Calu3 (cell line): ENCODE measurements at places on chromosomes 12 and 14. TPM values are rescaled to one million over a fixed set of nuclear protein-coding genes. Genes with fewer than 3 reads are reported as not detected.

The AKAP6 gene
- total RNA-seq = 2.2 and 2.8 TPM in 2 replicates

The CSAD gene
- 12.2 and 24.0 TPM in 2 replicates for total RNA-seq

The GPR137C gene
- total RNA-seq = 2.0 and 2.3 TPM in 2 replicates

- H3K27me3 ChIP-seq = peaks cover 27% of the 10 kb centered on the region
- H3K4me1 ChIP-seq = no peaks in the 10 kb centered on the region
- H3K4me3 ChIP-seq = no peak overlapping the region
- H3K27ac ChIP-seq = no peak overlapping the region
- no peaks in the 10 kb centered on the region for H3K36me3 ChIP-seq
Observed at GRCh38 chr14:50846226-50846880, 15.4 kb upstream of the NIN start.

- DNase-seq = no peak
- no peaks in the 10 kb centered on the region for H3K27me3 ChIP-seq
- H3K4me1 ChIP-seq = no peaks in the 10 kb centered on the region
Observed at GRCh38 chr14:103480595-103480994, 42.0 kb downstream of the CKB start.

The CLEC2D gene
- 5.8 and 9.5 TPM in 2 replicates for total RNA-seq

- H3K27ac ChIP-seq = no peak overlapping the region
- no peak for DNase-seq
- H3K4me3 ChIP-seq = no peak overlapping the region
- no peaks in the 10 kb centered on the region for H3K4me1 ChIP-seq
- no peaks in the 10 kb centered on the region for H3K36me3 ChIP-seq
Observed at GRCh38 chr12:127334912-127335644, 931.9 kb upstream of the TMEM132C start.

DNA sequence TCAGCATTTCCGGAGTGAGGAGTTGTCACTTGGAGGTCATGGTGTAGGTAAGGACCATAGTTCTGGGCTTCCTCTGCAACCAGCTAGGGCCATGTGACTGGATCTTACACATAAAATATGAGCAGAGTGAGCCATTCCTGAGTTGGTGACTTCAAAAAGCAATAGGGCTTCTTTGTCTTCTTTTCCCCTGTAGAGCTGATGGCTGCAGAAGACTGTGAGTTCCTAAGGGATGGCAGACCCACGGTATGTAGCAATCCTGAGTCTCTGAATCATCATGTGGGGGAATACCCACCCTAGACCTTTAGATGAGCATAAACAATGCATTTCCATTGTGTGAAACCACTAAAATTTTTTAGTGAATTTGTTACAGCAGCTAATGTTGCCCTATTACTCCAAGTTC, 151.1 kb upstream of the TBX3 start:
- no peaks in the 10 kb centered on the region for H3K4me1 ChIP-seq
- no peaks in the 10 kb centered on the region for H3K27me3 ChIP-seq
- H3K36me3 ChIP-seq = no peaks in the 10 kb centered on the region
- H3K27ac ChIP-seq = no peak overlapping the region

The FBLN5 gene
- total RNA-seq = 0.39 and 0.90 TPM in 2 replicates

GRCh38 chr12:97097734-97098133, 190.7 kb downstream of the NEDD1 start:
- no peaks in the 10 kb centered on the region for H3K27me3 ChIP-seq
- no peak overlapping the region for H3K4me3 ChIP-seq
- no peak overlapping the region for H3K27ac ChIP-seq
- no peak for DNase-seq
- no peaks in the 10 kb centered on the region for H3K4me1 ChIP-seq
- H3K36me3 ChIP-seq = no peaks in the 10 kb centered on the region

- DNase-seq = no peak
- no peak overlapping the region for H3K27ac ChIP-seq
- no peaks in the 10 kb centered on the region for H3K4me1 ChIP-seq
Observed at GRCh38 chr12:41743835-41744234, 400.8 kb downstream of the GXYLT1 start.

GRCh38 chr14:54857830-54858269, 44.8 kb downstream of the GCH1 start:
- no peaks in the 10 kb centered on the region for H3K4me1 ChIP-seq
- no peak overlapping the region for H3K4me3 ChIP-seq
- DNase-seq = no peak
- no peaks in the 10 kb centered on the region for H3K36me3 ChIP-seq
- H3K27me3 ChIP-seq = no peaks in the 10 kb centered on the region

- DNase-seq = peak; percentile 71
- no peak overlapping the region for H3K27ac ChIP-seq
- no peaks in the 10 kb centered on the region for H3K4me1 ChIP-seq
- no peaks in the 10 kb centered on the region for H3K27me3 ChIP-seq
- no peak overlapping the region for H3K4me3 ChIP-seq
Observed at GRCh38 chr12:3034067-3034750, 43.0 kb upstream of the TSPAN9 start.

- no peaks in the 10 kb centered on the region for H3K4me1 ChIP-seq
- no peak overlapping the region for H3K4me3 ChIP-seq
- H3K27me3 ChIP-seq = no peaks in the 10 kb centered on the region
- DNase-seq = no peak
- H3K27ac ChIP-seq = no peak overlapping the region
Observed at GRCh38 chr12:42716491-42716891, 126.9 kb upstream of the PRICKLE1 start.

The CD163 gene
- total RNA-seq = not detected in 2 replicates

- no peak overlapping the region for H3K27ac ChIP-seq
- H3K36me3 ChIP-seq = peaks cover 1% of the 10 kb centered on the region
- H3K27me3 ChIP-seq = peaks cover 19% of the 10 kb centered on the region
- no peak overlapping the region for H3K4me3 ChIP-seq
- H3K4me1 ChIP-seq = peaks cover 24% of the 10 kb centered on the region
- no peak for DNase-seq
Observed at GRCh38 chr12:52313461-52313860, 7.7 kb downstream of the KRT83 start.

GRCh38 chr14:90641615-90642243, 174.5 kb downstream of the TTC7B start:
- no peaks in the 10 kb centered on the region for H3K36me3 ChIP-seq
- no peaks in the 10 kb centered on the region for H3K27me3 ChIP-seq
- H3K4me1 ChIP-seq = peaks cover 37% of the 10 kb centered on the region
- no peak overlapping the region for H3K4me3 ChIP-seq
- H3K27ac ChIP-seq = no peak overlapping the region

The OLR1 gene
- total RNA-seq = not detected in 2 replicates

The KCNH5 gene
- not detected in 2 replicates for total RNA-seq

DNA sequence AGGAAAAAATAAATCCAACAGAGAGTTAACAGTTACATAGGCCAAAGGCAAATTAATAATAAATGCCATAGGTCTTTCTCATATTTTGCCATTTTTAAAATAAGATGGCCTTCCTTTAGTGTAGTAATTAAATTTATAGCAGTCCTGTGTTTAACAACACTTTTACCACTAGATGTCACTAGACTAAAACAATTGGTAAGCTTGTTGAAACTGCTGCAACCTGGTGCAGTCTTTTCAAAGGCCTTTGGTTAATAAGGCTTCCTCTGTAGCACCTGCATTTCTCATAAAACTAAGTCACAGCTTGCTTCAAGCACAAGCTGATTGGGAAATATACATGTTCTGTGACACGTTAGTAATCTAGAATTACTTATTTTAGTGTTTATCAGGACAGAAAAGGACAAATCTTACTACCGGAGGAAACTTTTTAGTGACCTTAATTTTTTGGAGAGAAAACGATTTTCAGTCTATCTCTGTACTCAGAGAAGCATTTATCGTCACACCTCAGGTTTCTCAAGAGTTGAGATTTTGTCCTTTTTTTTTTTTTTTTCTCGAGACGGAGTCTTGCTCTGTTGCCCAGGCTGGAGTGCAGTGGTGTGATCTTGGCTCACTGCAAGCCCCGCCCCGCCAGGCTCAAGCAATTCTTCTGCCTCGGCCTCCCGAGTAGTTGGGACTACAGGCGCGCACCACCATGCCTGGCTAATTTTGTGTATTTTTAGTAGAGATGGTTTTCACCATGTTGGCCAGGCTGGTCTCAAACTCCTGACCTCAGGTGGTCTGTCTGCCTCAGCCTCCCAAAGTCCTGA, 20.0 kb downstream of the BORCS5 start:
- H3K4me3 ChIP-seq = no peak overlapping the region
- DNase-seq = no peak
- peaks cover 25% of the 10 kb centered on the region for H3K4me1 ChIP-seq

The CSRP2 gene
- 9.1 and 11.7 TPM in 2 replicates for total RNA-seq

DNA sequence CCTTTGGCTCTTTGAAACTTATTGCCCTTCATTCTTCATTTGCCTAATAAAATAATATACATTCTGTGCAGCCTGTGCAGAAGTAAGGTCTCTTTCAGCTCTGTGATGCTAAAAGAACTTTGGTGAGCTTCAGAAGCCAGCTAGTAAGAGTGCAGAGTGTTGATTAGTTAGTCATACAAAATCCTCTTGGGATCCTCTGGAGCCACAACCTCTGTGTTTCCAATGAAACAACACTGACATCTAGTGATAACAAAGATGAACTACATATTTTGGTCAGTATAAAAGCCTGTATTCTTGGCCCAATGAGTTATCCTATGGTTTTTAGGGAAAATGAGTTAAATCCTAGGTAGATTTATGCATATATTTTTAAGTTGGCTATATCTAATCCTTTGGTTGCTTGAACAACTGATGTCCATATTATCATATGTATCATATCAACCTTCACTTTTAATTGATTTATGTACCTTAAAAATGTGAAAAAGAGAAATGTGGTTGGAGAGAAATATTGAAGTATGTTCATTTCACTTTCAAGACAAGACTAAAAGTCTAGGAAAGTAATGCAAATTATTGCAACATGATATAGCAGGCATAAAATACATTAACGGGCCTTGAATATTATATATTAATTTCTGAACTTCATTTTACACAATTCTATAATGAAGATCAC, 158.4 kb downstream of the KLHL28 start:
- H3K4me3 ChIP-seq = no peak overlapping the region
- no peak for DNase-seq
- H3K36me3 ChIP-seq = no peaks in the 10 kb centered on the region
- H3K27me3 ChIP-seq = no peaks in the 10 kb centered on the region
- no peaks in the 10 kb centered on the region for H3K4me1 ChIP-seq

- no peak overlapping the region for H3K4me3 ChIP-seq
- no peaks in the 10 kb centered on the region for H3K27me3 ChIP-seq
- H3K27ac ChIP-seq = no peak overlapping the region
- no peak for DNase-seq
Observed at GRCh38 chr14:61186341-61187195, 94.6 kb downstream of the TMEM30B start.
